Activated T-helper 2 cell treated with anti-CD3 and anti-CD28 coated beads, Interferon-gamma antibody, Interleukin-2, Interleukin-4, amounts not matched to agents 10 μg/mL and 5 μg/mL and 100 μg/mL, durations not matched to agents 14 hours and 24 hours and 36 hours (primary cell): ENCODE measurements at places on chromosomes 1 and 21. TPM values are rescaled to one million over a fixed set of nuclear protein-coding genes. Genes with fewer than 3 reads are reported as not detected.

Gene SPRR2E
- not detected in 2 replicates for total RNA-seq

DNA sequence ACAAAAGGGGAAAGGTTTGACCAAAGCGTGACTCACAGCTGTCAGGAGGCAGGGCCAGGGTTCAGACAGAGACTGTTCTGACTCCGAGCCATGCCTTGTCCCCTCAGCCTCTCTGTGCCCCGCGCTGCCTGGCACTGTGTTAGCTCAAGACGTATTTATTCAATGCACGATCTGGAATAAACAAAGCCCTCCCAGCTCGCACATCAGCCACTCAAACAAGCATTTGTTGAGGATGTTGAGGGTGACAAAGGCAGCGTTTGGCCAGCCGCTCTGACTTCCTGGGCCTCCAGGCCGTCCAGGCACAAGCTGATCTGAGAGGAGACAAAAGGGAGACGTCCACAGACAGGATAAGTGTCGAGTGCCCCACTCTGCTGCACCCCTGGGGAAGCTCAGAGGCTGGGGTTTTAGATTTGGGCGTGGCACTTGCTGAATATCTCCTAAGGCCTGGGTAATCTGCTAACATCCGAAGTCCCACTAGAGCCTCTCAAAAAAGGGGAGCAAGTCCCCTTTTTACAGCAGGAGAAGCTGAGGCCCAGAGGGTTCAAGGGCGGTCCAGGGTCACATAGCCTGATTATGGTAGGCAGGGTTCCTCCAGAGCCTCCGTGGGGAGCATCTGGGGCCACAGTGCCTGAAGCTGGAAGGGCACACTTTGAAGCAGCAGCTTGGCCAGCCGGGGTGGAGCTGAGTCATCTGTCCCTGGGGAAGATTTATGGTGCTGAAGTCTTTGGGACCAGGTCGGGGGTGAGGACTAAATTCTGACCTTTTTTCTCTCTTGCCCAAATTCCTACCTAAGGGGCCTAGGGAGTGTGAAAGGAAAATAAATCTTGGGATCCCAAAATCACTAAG, 95.9 kb downstream of the SPSB1 start:
- H3K27me3 ChIP-seq, result peaks cover 8% of the 10 kb centered on the region
- DNase-seq, result no peak
- no peak overlapping the region for H3K27ac ChIP-seq
- no peak overlapping the region for H3K4me3 ChIP-seq

- DNase-seq, result no peak
- no peaks in the 10 kb centered on the region for H3K4me1 ChIP-seq
- no peak overlapping the region for H3K4me3 ChIP-seq
- no peaks in the 10 kb centered on the region for H3K27me3 ChIP-seq
Measured at GRCh38 chr21:28723646-28724045, 269.0 kb downstream of the LTN1 start.

- H3K27ac ChIP-seq, result no peak overlapping the region
- no peaks in the 10 kb centered on the region for H3K27me3 ChIP-seq
- H3K4me1 ChIP-seq, result no peaks in the 10 kb centered on the region
- peaks cover 49% of the 10 kb centered on the region for H3K36me3 ChIP-seq
- no peak for DNase-seq
Measured at GRCh38 chr1:150352866-150353265, 11.1 kb upstream of the RPRD2 start.

- H3K27me3 ChIP-seq, result peaks cover 8% of the 10 kb centered on the region
- DNase-seq, result no peak
- H3K36me3 ChIP-seq, result no peaks in the 10 kb centered on the region
- H3K4me3 ChIP-seq, result no peak overlapping the region
- H3K4me1 ChIP-seq, result no peaks in the 10 kb centered on the region
Measured at GRCh38 chr1:116024626-116025025, 48.3 kb downstream of the SLC22A15 start.

Gene C8A
- total RNA-seq, result not detected in 2 replicates
